ENCODE measurements at places on chromosomes 7 and 10.

- no peak for DNase-seq
Measured at GRCh38 chr10:129465796-129466702, 992 bp upstream of the MGMT start.

- no peak for DNase-seq
Measured at GRCh38 chr10:9745158-9745557, 1272.5 kb upstream of the CELF2 start.

GRCh38 chr7:133202942-133203341 is 49.9 kb upstream of the EXOC4 start:
- DNase-seq, result no peak

- no peak for DNase-seq
Measured at GRCh38 chr10:129784891-129785290, 179.2 kb downstream of the EBF3 start.

DNA sequence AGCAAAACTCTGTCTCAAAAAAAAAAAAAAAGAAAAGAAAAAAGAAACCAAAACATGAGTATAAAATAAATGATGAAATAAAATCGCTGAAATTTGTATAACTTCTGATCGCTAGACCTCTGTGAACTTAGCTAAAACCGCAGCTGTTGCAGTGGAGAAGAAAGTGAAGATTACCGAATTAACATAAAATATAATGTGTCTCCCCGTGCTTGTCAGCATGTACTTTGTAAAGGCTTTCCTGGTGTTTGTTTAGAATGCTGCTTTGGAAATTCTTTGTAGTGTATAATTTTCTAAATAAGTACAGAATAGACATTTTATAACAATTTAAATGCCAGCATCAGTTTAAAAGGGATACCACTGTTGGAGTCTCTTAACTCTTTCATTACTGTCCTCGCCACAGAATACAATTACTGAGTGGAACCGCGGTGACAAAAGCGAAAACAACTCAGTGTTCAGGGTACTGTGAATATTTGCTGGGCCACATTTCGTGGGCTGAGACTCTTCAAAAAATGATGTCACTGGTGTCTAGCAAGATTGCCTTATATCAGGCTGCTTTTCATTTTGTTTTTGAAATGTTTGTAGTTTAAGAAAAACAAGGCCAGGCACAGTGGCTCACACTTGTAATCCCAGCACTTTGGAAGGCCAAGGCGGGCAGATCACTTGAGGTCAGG is 167.7 kb downstream of the NSUN6 start:
- DNase-seq, result no peak

DNA sequence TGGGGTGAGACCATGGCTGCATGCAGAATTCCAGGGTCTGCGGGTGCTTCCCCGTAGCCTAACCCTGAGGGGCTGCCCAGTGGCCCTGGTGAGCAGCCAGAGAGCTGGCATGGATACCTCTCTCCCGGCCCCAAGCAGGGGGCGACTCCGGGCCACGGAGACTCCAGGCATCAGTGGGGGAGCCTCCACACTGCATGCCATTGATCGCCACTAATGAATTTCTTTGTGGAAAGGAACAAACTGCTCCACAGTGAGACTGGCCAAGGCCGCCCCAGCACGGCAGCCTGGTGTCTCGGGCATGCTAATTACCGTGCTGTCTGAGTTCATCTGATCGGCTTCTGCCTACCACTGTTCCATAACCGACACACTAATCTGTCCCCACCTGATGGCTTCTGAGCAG is 184.4 kb downstream of the GRID1 start:
- DNase-seq, result no peak

- DNase-seq, result no peak
Measured at GRCh38 chr10:80041162-80041561, 37.3 kb upstream of the TMEM254 start.
